Activated T-helper 17 cell treated with anti-CD3 and anti-CD28 coated beads, Interleukin-2, amount 50 U/mL, for 72 hours (primary cell): ENCODE measurements at places on chromosomes 7 and 10.

GRCh38 chr10:59433720-59434428 is 71.5 kb upstream of the FAM13C start:
- ATAC-seq = no peak

DNA sequence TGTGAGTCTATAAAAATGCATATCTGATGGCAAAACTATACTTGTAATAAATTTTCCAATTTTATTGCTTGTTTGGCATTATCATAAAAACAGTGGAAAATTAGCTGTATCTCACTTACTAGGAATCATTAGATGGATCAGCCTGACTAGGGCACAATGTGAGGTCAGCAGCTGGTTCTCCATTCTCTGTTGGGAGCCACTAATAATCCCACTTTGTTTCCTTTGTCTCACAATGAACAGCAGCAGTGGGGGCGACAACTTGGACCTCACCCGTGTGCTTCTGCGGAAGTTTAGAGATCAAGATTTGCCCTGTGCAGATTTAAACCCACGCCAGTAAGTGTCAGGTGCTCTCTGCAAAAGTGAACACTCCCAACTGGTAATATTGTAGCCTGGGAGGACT is 295.5 kb downstream of the ABCA13 start:
- ATAC-seq = no peak

DNA sequence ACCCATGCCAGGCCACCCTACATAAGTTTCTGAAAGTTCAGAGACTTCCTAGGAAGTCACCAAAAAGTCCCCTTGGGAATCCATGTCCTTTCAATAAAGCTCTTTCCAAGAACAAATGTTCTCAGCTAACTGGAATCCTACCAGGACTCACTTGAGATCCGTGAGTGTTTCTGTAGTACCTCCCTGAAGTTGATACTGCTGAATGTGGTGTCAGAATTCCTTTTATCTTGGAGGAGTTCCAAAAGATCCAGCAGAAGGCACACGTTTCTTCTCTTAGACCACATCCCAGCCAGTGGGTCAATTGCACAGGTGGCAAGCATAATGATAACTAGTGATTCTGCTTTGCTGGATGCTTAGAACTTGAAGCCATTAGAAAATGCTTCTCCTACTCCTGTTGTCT is 689.7 kb upstream of the IGFBP3 start:
- no peak for ATAC-seq

DNA sequence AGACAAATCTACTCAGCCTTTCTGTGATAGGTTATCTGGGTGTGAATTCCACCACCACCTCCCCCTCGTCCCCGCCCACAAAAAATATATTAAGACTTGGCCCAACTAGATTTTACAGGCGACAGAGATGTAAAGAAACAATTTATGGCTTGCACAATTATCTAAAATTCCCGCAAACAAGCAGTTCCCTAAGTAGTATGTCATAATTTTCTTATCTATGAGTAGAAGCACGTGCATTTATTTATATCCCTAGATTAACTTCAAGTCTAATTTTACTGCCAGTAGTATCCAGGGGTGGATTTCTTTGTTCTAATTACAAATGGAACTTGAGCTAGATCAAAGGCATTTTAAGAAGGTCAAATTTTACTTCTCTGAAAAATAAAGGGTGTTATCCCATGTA is 1.7 kb downstream of the TSPAN12 start:
- no peak for ATAC-seq

GRCh38 chr10:88045656-88046415 is 182.4 kb downstream of the PTEN start:
- ATAC-seq = no peak

GRCh38 chr7:28685242-28685643 is 272.9 kb downstream of the TRIL start:
- ATAC-seq = no peak

- ATAC-seq = no peak
Observed at GRCh38 chr7:111841596-111842205, 279.4 kb upstream of the IMMP2L start.

DNA sequence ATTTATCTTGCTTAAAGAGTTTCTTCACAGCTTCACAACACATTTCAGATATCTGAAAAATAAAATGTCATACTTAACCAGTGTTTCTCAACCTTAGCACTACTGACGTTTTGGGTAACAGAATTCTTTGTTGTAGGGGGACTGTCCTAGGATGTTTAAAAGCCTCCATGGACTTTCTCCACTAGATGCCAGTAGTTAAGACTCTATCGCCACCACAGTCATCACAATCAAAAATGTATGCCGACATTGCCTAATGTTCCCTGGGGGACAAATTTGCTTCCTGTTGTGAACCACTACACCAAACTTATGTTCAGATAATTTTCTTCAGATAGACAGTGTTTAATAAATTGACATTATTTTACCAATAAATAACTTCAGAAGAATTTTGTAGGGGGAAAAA is 13.4 kb downstream of the NOC3L start:
- no peak for ATAC-seq

GRCh38 chr10:3774814-3775695 is 10.0 kb downstream of the KLF6 start:
- ATAC-seq = peak; percentile 47

GRCh38 chr10:12459762-12460161 is 110.4 kb downstream of the CAMK1D start:
- ATAC-seq = no peak

- ATAC-seq = no peak
Observed at GRCh38 chr7:136039577-136040345, 62.6 kb upstream of the MTPN start.

- ATAC-seq = no peak
Observed at GRCh38 chr7:71555758-71556157, 423.8 kb downstream of the GALNT17 start.

DNA sequence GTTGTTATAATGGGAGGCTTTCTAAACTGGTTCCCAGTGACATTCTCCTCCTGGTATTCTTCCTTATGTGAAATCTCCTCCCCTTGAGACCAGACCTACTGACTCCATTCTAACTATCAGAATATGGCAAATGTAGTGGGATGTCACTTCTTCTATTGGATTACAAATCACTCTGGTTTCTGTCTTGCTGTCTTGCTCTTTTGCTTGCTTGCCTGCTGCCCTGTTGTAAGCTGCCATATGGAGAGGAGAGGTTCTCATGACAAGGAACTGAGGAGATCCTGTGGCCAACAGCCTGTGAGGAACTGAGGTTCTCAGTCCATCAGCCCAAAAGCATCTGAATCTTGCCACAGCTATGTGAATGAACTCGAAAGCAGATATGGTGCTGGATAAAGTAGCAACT is 4.7 kb upstream of the NRCAM start:
- ATAC-seq = no peak

DNA sequence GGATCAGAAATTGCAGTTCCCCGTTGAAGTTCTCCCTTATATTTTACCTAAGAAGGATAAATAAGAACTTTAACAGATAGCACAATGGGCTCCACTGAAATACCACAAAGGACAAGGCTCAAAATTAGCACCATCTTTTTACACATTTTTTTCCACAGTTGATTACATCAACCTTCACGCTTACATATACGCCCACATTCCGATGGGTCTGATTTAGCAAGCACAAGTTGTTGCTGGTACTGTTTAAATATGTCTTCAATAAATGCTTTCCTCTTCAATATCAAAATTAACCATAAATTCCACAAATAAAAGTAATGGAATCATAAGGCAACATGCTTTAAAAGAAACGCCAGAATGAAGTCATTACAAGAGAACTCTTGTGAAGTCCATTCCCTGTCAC is 79.5 kb downstream of the NEBL start:
- ATAC-seq = no peak

DNA sequence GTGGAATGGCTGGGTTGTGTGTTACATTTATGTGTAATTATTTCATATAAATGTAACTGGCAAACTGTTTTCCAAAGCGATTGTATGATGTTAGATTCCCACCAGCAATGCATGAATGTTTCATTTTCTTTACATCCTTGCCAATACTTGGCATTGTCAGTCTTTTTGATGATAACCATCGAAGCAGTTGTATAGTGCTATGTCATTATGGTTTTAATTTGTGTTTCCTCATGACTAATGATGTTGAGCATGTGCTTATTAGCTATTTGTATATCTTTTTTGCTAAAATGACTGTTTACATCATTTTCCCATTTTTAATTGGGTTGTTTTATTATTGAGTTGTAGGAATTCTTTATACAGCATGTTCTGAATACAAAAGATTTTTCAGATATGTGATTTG is 22.3 kb downstream of the AHCYL2 start:
- no peak for ATAC-seq

- no peak for ATAC-seq
Observed at GRCh38 chr7:7504910-7505704, 30.6 kb downstream of the COL28A1 start.

DNA sequence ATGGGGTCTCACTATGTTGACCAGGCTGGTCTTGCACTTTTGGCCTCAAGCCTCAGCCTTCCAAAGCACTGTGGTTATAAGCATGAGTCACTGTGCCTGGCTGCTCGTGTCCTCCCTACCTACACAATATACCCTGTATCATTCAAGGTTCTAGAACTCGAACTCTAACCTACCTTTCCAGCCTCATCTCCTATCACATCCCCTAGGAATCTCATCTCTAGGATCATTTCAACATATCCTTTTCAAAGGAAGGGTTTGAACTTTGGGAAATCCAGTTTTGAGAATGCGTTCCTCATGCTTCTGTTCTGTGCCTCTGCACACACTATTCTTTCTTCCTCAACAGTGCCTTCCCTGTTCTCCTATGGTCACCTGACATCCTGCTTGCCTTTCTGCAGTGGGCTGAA is 87.8 kb upstream of the RHEB start:
- ATAC-seq = no peak

- ATAC-seq = no peak
Observed at GRCh38 chr7:135553346-135553745, 4.4 kb upstream of the NUP205 start.

- no peak for ATAC-seq
Observed at GRCh38 chr10:127175357-127176110, 20.9 kb downstream of the INSYN2A start.

DNA sequence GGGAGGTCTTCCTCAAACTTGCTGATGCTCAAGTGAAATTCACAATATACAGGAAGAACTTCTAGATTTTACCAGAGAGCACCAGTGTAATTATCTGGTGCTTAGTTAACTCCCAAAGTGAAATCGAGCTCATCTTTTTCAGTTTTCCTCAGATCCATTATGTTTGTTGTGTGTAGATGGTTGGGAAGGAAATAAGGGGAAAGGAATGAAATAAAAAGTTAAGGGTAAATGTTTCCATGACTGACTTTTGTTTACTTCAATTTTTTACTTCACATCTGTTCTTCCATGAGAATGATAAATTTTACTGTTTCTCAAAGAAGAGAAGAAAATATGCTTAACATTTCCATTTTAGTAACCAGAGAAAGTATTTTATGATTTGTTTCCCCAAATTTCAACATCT is 21.3 kb downstream of the FAM107B start:
- ATAC-seq = no peak

- ATAC-seq = no peak
Observed at GRCh38 chr7:158549616-158550393, 37.8 kb downstream of the PTPRN2 start.

GRCh38 chr7:28705350-28705749 is 252.8 kb downstream of the TRIL start:
- no peak for ATAC-seq

DNA sequence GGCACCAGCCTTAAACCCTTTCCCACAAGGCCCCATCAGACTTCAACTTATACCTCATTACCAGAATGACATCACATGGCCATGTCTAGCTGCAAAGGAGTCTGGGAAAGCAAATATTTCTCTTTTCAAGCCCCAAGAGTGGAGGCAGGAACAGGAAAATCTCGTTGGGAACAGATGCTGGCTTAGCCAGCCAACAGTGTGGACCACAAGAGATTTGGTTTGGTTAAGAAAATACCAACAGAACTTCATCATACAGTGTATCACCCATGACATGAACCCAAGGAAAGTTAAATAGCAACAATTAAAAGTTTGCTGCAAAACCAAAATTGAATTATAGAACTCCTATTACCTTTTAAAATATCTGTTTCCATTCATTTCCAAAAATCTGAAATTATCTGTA is 2.2 kb upstream of the MET start:
- no peak for ATAC-seq

GRCh38 chr7:159023206-159023605 is 121.5 kb downstream of the VIPR2 start:
- no peak for ATAC-seq

DNA sequence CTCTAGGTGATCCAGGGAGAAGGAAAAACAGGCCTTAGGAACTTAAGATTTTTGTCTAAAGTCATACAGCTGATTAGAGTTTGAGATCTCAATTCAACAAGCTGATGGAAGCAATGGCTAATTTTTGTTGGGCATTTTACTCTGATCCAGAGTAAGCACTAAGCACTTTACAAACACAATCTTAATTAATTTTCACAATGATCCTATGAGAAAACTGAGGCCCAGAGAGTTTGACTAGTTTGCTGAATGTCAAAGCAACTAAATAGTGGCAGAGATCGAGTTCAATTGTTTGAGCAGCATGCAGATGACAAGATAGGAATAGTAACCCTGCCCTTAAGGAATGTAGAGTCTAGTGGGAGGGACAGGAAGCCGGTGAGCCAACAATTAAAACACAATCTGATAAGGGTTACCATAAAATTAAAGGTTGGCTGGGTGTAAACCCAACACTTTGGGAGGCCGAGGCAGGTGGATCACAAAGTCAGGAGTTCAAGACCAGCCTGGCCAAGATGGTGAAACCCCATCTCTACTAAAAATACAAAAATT is 13.5 kb upstream of the RPEL1 start:
- no peak for ATAC-seq

- no peak for ATAC-seq
Observed at GRCh38 chr10:95675403-95676116, 18.2 kb downstream of the TCTN3 start.

DNA sequence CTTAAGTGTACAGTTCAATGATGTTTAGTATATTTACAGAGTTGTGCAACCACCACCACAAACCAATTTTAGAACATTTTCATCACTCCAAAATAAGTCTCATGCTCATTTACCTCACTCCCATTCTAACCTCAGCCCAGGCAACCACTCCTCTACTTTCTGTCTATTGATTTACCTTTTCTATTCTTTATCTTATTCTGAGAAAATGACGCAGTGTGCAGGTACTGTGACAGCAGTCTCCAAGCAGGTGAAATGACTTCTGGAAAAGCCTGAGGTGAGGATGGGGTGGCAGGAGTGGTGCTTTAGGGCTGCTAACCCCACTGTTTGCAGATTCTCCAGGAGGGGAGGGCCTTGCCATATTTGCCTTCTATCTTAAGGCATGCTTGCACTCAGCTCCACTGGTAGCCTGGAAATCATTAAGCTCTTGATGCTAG is 39.5 kb downstream of the GARS1 start:
- ATAC-seq = no peak

- no peak for ATAC-seq
Observed at GRCh38 chr7:139897422-139898090, 68.5 kb downstream of the TBXAS1 start.

DNA sequence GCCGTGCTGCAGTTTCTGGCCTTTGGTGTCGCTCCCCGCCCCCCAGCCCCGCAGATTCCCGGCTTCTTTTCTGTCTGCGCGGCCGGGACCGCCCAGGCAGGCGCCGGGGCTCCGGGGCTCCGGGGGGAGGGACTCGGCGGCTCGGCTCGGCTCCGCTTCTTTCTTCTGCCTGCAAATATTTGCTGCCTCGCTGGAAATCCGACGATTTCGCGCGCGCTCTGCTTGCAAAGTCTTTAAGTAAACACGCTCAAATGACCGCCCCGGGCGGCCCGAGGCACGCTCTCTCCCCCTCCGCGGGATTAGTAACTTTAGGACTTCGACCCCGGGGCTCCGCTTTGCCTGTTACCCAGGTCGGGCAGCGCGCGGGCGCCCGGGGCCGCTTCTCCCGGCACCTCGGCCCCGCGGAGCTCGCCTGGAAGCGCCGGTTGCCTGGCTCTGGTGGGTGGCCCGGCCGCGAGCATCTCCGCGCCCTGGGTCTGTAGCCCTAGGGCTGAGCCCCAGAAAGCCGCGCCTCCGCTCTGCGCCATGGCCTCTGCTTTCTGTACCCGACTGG is 3.9 kb upstream of the GATA3 start:
- no peak for ATAC-seq
